ENCODE measurements at places on chromosomes 7 and 10.
A peak's percentile ranks its signal among the peaks of the same experiment; 100 is the strongest.

DNA sequence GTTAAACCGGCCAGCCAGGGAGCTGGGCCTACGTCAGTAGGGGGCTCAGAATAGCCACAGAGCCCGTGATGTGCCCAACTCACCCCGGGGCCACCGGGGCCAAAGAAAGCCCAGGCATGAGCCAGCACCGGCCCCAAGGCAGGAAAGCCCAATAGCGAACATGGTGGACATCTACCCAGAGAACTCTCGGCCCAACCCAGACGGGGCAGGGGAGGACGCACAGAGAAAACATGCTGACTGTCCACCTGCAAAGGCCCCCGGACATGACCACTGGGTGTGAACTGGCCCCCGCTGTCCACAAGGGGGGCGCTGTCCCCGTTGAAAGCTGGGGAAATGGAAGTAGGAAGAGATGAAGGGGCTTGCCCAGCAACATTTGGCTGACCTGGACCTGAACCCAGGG lies 169.2 kb downstream of the PRKAG2 start:
- DNase-seq = no peak

DNA sequence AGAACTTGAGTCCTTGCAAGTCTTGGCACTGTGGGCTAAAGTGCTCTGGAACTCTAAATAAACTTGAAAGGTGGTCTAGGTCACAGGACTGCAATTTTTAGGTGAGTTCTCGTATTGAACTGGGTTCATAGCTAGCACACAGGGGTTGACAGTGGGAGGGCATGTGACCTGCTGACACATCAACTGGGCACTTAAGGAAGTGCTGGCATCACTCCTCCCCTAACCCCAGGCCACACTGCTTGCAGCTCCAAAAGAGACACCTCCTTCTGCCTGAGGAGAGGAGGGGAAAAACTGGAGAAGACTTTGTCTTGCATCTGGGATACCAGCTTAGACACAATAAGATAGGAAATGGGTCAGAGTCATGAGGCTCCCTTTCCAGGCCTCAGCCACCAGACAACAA lies 38.0 kb upstream of the AASS start:
- no peak for DNase-seq

- DNase-seq = no peak
Observed at GRCh38 chr7:150938566-150938965, 39.6 kb downstream of the KCNH2 start.

DNA sequence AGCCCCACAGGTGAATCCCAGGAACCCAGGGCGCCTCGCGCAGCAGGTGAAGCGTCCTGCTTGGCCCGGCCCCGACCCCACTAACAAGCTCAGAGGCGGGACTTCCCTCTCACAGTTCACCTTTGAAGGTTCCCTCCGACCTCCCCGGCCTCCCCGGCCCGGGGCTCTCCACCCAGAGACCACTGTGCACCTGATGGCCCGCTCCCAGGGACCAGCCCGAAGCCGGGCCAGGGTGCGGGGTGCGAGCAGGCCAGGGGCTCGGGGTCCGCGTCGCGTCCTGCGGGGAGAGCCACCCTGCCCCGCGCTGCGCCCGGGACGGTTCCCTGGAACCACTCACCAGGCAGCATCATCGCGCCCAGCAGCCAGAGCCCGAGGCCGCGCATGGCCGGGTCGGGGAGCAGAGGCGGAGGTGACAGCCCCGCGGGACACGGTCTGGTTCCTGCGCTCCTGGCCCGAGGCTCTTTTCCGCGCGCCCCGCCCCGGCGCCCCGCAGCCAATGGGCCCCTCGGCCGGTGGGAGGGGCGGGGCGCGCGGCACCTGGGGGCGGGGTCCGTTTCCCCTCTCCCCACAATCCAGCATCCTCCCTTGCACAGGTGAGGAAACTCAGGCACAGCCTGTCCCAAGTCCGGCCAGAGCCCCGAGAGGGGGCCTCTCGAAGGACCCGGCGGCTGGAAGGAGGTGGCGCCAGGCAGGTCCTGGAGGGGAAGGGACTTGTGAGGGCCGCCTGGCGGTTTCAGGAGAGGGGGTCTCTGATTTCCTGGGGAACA lies at the start of gene ADAM8:
Gene ADAM8 (minus strand): TSS at position 434 of the 767 bp plus-strand sequence. CDS start 51 bp downstream, at position 383.
- peak; percentile 74 for DNase-seq

DNA sequence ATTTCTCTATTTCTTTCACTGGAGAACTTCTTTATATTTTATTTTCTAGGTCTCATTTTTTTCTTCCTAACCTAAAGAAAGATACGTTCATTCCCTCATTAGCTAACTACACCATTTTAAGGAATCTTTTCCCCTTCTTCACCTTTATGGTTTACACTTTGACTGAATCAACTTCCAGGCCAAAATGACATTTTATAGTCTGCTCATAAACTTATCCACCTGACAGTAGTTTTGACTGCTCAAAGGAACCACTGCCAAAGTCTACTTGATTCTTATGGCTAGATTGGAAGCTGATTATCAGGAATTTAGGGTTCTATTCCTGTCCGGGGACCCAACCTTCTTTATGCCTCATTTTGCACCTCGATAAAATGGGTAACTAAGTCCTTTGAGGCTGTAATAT lies 73.0 kb upstream of the FOXP2 start:
- no peak for DNase-seq

DNA sequence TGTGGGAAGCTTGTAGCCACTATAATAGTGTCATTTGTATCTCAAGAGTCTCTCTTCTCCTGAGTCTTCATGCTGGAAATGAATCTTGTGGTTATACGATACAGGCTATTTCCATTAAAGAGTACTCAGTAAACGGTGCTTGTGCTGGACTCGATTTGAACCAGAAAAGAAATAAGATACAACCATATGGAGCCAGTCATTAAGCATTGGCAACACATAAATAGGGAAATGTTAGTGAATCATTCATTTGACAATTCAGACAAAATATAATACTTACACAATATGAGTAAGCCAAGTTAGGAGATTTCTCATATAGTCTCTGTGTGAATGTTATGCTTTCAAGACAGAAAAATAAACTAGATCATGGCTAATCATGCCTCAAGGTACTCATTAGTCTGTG lies 356.8 kb downstream of the PLXDC2 start:
- no peak for DNase-seq

GRCh38 chr7:15123901-15124300 lies 221.3 kb upstream of the DGKB start:
- DNase-seq = no peak

All from activated naive CD4-positive, alpha-beta T cell treated with Interleukin-2 at 50 U/mL for 16 hours (primary cell).